ENCODE measurements at places on chromosomes 4 and X.

GRCh38 chrX:123833387-123833786 is 26.5 kb upstream of the XIAP start:
- DNase-seq: peak; percentile 36

DNA sequence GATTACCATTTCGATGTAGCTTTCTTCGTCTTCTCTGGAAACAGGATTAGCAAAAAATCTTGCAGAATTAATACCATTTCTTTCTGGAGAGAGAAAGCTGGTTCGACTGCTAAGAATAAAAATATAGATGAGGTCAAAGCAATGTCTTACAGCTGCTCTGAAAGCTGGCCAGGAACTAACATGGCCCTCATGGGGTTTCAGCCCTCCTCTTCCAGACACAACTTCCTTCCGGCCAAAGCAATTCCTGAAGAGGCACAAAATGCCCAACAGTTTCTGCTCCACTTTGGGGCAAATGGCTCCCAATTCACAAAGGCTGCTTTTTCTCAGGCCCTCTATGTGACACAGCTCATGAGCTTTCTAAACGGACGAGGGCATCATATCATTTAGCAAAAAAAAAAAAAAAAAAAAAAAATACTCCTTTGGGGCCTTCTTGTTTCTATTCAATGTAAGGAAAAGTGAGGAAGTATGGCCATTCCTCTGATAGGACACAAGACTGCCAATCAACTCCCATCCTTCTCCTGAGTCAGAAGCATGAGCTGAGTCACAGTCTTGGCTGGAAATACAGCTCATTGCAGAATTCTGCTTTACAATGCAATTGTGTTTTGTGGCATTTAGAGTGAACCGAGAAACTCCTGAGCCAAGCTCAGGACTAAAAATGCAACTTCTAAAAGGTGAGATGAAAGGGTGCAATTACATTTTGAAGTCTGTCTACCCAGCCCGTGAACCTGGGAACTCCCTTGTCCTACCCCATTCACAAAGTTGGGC is 42.7 kb upstream of the CTAG2 start:
- no peak for DNase-seq

GRCh38 chrX:153454901-153455550 is 9.2 kb upstream of the TREX2 start:
- DNase-seq: no peak

GRCh38 chr4:182139491-182139890 is 103.7 kb upstream of the TENM3 start:
- DNase-seq: no peak

DNA sequence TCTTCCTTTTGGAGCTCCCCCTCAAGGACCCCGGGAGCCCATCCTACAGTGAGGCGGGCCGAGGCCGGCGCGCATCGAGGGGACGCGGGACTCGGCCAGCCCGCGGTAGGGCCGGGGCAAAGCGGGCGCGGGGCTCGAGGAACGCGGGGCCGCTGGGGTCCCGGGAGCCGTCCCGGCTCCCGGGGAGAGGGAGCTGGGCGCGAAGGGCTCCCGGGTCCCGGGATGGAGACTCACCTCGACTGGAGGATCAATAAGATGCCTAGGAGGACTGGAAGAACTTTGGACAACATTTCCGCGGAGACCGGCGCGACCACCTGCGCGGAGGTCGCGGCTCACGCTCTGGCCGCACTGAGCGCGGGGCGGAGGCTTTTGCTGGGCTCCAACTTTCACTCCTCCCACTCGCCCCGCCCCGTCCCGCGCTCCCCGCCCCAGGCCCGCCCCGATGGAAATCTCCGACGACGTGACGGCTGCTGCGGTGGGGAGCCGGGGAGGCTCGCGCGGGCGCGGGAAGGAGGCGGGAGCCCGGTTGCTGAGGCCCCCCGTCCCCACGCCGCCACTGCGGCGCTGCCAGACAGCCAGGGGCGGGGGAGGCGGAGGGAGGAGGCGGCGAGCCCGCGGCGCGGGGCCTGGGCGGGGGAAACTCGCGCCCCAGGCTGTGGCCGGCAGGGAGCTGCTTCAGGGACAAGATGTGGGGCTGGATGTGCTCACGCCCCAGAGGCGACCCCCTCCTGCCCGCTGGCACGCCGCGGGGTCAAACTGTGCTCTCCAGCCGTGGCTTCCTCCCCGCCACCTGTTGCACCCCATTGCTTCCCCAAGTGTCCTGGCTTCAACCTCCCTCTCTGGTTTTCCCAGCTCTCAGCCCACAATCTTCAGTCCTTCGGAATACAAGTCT is at the start of gene GABRE:
Gene GABRE, minus strand, starts transcription at position 341 of the 892 bp plus-strand sequence. Its CDS starts 51 bp downstream, at position 290.
- no peak for DNase-seq

- DNase-seq: no peak
Measured at GRCh38 chrX:140949233-140949632, 53.2 kb upstream of the SPANXB1 start.

DNA sequence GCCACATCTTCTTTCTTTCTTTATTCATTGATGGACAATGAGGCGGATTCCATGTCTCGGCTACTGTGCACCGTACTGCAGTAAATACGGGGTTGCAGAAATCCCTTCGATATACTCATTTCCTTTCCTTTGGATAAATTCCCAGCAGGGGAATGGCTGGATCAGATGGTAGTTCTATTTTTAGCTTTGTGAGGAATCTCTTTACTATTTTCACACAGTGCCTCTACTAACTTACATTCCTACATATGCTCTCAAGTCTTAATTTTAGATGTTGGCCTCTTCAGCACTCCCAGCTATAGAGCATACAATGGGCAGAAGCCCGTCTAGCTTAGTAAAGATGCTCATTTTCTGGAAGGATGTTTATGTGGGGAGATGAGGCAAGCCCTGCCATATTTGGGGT is 317.4 kb downstream of the ASMT start:
- DNase-seq: no peak

DNA sequence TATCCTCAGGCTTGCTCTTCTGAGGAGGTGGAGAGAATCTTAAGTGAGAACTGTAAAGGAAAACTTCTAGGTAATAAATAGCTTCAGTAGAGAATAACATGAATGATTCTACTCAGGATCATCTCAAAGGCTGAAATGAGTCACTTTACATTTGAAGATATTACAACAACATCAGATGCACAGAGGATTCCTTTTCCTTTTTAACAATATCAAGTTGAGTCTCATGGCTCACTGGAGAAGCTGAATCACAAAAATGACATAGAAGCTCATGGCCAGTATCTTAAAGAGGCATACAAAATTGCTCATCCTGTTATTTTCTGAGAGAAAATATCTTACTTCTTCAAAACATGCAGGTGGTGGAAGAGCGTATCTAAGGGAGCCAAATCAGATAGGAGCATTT is 72.5 kb upstream of the EMCN start:
- no peak for DNase-seq

GRCh38 chr4:120009731-120010130 is 56.9 kb downstream of the MAD2L1 start:
- no peak for DNase-seq
